ENCODE measurements at places on chromosomes 11 and 22.
A peak's percentile ranks its signal among the peaks of the same experiment; 100 is the strongest.

DNA sequence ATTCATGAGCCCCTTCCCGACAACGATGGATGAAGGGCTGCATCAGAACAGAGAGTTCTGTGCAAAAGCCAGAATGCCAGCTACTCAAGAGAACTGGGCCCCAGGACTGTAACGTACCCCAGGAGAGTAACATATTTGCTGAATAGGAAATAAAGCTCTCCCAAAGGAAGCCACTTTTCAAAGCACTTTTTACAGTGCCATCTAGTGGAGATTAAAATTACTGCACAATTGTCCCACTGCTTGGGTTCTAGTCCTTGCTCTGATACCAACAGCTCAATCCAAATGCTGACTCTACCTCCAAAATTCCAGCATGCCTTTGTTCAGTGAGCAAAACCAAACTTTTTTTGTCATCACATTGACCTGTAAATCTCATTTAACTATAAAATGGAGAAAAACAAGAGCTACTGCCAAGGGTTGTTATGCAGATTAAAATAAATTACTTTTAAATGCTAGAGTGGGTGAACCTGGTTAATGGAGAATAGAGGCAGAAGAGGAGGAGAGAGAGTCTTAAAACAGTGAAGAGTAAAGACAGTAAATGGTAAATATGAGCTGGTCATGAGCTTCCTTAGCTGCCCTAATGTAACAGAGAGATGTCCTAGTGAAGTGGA, 87.6 kb upstream of the FSHB start:
- DNase-seq: peak; percentile 33

- no peak for DNase-seq
Measured at GRCh38 chr11:100888836-100889235, 201.7 kb downstream of the ARHGAP42 start.

DNA sequence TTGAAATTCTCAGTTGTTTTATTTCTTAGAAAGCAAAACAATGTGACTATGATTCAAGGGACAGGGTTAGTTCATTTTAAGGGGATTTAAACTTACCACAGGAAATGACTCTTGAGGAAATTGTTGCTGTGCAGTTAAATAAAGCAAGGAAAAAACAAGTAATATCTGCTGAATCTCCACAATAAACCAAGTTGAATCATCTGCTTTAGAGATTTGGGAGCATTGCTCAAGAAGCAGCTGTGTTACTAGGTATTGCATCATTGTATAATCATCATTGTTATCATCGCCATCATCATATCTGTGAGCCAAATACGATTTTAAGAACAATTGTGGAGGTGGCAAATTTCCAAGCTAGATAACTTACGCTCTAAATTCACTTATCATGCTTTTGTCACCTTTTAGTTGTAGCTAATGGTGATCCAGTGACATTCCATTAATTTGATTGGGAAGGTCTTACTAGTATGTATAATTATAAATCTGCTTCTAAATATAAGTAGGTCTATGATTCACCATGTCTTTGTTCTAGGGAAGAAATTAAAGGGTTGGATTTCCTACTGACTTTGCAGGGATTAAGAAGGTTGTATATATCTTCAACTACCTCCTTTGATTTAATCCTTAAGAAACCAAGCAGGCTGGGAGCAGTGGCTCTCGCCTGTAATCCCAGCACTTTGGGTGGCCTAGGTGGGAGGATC, 19.9 kb downstream of the MMP10 start:
- DNase-seq: no peak

- DNase-seq: peak; percentile 61
Measured at GRCh38 chr11:34174412-34175041, 69.1 kb downstream of the NAT10 start.

DNA sequence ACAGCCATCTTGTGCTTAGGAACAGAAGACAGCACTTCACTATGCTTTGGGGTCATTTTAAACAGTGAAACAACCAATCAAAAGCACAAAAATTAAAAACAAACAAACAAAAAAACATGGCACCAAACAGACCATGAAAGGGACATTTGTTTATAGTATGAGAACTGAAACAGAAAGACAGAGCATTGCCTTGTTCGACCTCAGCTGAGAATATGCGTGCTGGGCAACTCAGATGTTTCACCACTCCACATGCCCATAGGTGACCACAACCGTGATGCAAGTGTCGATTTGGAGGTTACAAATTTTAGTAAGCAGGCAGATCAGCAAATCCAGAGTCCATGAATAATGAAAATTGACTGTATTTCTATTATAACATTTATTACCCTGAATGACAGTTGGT, 30.0 kb downstream of the NNMT start:
- no peak for DNase-seq

DNA sequence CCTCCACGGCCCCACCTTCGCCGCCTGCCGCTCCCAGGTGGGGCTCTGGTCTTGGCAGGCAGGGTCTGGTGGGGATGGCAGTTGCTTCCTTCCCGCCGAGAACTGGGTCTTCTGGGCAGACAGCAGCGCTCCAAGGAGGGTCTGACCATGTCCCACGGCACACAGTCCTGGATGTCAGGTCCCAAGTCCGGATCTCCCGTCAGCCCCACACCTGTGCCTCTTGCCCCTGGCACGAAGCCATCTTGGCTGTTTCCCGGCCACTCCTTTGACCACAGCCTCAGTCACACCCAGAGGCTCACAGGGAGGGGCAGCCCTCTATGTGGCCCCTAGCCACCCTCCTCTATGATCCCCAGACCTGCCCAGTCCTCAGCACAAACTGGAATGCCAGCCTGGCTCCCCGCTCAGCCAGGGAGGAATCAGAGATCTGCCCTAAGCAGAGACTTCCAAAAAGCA, 14.3 kb downstream of the MUC5B start:
- DNase-seq: no peak

GRCh38 chr11:130102301-130103249, 32.9 kb downstream of the APLP2 start:
- no peak for DNase-seq

GRCh38 chr11:36141196-36141953, 147.8 kb downstream of the COMMD9 start:
- DNase-seq: no peak

DNA sequence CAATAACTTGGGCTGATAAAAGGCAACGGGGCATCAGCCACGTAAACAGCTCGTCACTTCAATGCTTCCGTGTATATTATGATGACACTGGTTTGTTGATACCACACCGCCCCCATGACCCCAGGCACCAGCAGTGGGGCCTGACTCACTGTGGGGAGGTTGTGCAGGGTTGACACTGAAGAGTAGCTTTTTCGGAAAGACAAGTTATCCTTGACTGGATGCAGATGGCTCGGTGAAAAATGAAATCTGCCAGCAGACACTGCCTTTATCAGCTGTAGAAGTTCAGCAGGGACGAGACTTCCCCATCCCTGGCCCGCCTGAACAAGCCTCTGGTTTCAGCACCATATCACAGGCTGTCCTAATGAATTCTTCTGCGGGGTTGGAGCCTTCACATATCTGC, 55.6 kb downstream of the WT1 start:
- no peak for DNase-seq

- DNase-seq: no peak
Measured at GRCh38 chr22:35872451-35872850, 154.8 kb downstream of the APOL5 start.

- no peak for DNase-seq
Measured at GRCh38 chr11:93858121-93858775, 7.8 kb upstream of the VSTM5 start.

- no peak for DNase-seq
Measured at GRCh38 chr22:36528341-36528740, 625 bp downstream of the EIF3D start.

DNA sequence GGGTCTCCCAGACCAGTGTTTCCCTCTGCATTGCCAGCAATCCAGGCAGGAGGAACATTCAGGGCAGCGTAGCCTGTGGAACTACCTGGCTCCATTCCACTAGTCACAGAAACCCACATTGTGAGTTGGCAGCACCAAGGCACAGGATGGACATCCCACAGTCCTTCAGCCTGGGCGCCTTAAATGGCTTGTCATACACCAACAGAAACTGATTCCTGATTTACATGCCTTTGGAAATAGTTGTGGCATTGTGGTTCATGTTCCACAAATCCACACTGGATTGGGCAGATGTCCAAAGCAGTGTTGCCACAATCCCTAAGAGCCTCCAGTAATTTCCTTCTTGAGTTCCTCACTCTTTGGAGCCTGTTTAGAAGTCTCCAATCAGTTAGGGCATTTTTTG, 225.6 kb downstream of the BLID start:
- no peak for DNase-seq

- DNase-seq: no peak
Measured at GRCh38 chr11:8062781-8063257, 18.2 kb upstream of the TUB start.

- no peak for DNase-seq
Measured at GRCh38 chr11:113334183-113334582, 19.8 kb downstream of the TTC12 start.

GRCh38 chr11:74138572-74138971, 32.2 kb downstream of the C2CD3 start:
- DNase-seq: no peak

DNA sequence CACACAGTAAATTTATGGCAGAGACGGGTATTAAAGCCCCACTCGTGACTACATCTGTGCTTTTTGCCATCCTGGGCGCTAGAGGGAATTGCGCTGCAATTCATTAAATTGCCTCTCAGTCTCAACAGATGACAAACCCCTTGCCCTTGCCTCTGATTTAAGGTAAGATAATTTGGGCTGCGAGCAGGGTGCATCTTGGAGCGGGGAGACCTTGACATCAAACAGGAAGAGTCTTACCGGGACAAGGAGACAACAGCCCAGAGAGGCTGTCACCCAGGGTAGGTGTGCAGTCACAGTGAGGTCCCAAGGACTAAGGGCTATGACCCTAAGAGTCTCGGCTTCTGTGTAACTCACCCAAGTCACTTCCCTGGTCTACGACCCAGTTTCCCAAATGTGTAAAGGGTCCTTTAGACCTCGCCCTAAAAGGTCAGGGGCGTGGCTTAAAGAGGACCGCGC, 449 bp upstream of the TOM1 start:
- no peak for DNase-seq

GRCh38 chr11:27485930-27486773, 13.6 kb upstream of the LGR4 start:
- DNase-seq: peak; percentile 17

GRCh38 chr11:2748814-2749554, 49.2 kb upstream of the KCNQ1OT1 start:
- DNase-seq: no peak

DNA sequence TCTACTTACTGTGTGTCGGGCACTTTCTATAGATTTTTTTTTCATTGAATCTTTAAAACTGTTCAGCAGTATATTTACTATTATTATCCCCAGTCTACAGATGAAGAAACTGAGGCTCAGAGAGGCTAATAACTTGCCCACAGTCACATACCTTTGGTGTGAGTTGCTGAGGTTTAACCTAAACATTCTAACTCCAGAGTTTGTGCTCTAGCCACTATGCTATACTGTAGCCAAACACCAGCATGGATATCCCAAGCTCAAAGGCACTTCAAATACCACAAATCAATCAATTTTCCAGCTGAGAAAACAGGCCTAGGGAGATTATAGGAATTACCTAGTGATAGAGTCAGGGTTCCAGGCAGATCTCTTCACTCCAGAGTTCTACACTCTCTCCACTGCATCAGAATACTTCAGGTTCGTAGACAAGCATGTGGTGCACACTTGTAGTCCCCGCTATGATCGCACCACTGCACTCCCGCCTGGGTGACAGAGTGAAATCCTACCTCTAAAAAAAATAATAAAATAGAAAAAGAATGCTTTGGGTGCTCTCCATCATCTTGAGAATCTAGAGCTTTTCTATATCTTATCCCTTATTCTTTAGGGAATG, 20.4 kb upstream of the UPB1 start:
- no peak for DNase-seq

DNA sequence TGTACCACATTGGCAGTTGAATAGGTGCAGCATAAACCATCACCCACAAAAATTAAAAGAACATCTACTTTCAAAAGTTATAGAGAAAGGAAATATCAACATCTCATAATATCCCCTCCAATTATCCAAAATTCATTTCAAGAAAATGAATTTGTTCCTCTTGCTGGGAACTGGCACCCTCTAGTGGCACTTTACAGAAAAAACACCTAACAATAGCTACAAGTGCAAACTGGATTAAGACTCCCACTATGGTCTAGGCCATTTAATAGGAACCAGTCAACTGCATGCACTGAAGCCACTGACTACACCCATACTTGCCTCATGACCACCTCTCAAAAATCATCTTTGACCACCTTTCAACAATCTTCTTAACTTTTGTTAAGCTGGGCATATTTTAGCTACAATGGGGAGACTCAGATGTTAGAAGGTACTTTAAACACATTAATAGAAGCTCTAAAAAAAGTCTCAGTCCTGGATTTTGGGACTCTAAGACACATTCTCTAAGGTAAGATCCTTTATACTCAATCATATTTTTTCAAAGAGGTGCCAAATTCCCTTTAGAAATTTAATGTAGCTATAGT, 17.3 kb downstream of the TRAF6 start:
- no peak for DNase-seq

- DNase-seq: no peak
Measured at GRCh38 chr11:112459001-112459400, 198.3 kb upstream of the PLET1 start.

DNA sequence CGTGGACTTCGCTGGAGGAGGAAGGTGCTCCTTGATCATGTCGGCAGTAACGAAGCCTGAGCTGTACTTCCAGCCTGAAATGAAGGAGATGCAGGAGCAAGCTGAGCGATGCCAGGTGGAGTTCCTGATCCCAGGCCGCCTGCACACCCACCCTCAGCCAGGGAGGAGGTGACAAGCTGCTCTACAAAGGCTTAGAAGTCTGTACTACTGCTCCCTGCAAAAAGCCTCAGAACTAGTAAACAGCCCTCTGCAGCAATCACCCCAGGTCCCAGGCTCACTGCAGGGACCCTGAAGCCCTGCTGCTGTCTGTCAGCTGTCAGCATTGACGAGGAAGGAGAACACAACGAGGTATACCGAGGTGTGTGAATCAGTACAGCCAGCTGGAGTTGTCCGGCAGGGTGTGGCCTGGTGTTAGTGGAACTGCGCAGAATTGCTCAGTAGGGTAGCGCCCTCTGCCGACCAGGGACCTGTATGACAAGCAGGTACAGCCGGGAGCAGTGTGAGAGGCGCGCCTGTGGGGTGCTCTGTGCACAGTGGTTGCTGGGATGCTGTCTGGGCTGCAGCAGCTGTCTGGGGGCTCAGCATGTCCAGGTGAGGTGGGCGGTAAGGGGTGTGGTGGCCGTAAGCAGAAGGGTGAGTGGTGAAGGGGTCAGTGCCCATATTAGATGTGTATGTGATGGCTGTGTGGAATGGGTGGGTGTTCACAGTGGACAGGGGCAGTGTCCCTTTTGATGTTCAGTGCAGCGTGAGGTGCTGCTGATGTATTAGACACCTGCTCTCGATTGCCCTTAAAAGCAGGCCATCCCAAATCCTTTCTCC, 7.6 kb downstream of the CYB5R2 start:
- DNase-seq: peak; percentile 75

GRCh38 chr11:86488553-86488952, 113.9 kb downstream of the CCDC81 start:
- peak; percentile 49 for DNase-seq

Data from NCI-H187 (cell line).